ENCODE measurements at places on chromosomes 5 and 9.

- DNase-seq = no peak
Observed at GRCh38 chr5:36666274-36666673, 59.9 kb downstream of the SLC1A3 start.

DNA sequence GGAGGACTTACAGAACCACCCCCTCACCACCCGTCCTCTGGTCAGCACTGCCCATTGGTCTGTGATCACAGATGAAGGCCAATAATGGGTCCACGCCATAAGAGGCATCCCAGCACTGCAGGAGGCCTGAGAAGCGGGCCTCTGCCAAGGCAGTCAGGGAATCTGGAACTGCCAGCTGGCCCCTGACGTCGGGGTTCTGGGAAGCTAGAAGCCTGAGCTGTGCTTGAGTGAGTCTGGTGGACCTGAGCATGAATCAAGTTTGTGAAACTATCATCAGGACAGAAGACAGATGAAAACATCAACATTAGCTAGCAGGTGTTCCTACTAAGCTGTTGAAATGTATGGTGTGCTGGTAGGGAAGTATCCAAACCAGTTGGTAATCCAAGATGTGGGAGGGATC lies 7.8 kb downstream of the ANGPTL2 start:
- DNase-seq = no peak

GRCh38 chr5:94125107-94125506 lies 383.7 kb upstream of the POU5F2 start:
- no peak for DNase-seq

GRCh38 chr9:128555180-128555721 lies 2.9 kb downstream of the SPTAN1 start:
- no peak for DNase-seq

- peak; percentile 67 for DNase-seq
Observed at GRCh38 chr9:720239-720881, 121.1 kb upstream of the DMRT1 start.

DNA sequence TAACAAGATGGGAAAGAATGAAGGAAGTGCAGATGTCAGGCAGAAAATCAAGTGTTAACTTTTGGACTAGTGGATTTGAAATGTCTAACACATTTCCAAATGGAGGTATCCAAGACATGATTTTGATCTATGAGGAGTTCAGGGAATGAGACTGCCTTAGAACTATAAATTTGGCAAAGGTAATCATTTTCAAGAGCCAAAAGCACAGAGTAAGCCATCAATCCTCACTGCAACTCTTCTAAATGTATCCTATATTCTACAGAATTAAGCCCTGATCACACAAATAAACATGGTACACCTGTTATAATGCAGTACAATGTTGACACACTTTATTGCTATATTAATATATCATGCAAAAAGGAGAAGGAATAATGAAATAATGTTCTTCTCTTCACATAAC lies 55.6 kb downstream of the SETX start:
- DNase-seq = no peak
